ENCODE measurements at places on chromosomes 4 and X.

DNA sequence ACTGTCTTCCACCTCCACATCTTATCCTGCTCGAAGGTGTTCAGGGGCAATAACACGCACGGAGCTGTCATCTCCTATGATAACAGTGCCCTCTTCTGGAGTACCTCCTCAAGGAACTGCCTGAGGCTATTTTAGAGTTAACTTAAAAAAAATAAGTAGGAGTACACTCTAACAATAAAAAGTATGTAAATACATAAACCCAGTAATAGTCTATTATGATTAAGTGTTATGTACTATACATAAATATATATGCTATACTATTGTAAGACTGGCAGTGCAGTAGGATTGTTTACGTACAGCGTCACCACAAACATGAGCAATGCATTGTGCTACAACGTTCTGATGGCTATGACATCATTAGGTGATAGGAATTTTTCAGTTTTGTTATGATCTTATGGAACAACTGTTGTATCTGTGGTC is 34.5 kb upstream of the TLR2 start:
- no peak for DNase-seq

DNA sequence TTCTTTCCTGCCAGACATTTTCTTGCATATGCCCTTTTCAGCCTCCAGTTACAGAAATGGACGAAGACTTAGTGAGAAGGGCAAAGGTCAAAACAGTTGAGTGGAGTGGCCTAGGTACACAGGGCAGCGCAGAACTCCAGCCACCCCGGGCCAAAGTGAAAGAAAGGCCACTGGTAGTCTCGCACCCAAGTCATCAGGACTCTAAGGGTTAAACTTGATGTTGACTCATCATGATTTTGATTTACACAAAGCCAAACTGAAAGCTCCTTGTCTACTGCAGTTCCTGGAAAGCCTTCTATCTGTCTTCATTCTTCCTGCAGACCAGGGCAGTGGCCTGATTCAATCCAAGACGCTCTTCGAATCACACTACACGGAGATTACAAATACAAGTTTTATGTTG is 2.6 kb upstream of the IL13RA1 start:
- DNase-seq: no peak

GRCh38 chr4:15238720-15239119 is 189.1 kb upstream of the C1QTNF7 start:
- DNase-seq: no peak

GRCh38 chrX:1673337-1673736 is 58.5 kb downstream of the ASMT start:
- no peak for DNase-seq

- no peak for DNase-seq
Observed at GRCh38 chrX:43973249-43974099, at the start of gene NDP. TSS of gene NDP (minus strand) at chrX:43973390. CDS start at chrX:43958645, 14,745 bp downstream.

GRCh38 chr4:86675548-86675947 is 81.4 kb downstream of the PTPN13 start:
- no peak for DNase-seq

GRCh38 chrX:7146020-7146702 is 1.4 kb upstream of the STS start:
- no peak for DNase-seq

DNA sequence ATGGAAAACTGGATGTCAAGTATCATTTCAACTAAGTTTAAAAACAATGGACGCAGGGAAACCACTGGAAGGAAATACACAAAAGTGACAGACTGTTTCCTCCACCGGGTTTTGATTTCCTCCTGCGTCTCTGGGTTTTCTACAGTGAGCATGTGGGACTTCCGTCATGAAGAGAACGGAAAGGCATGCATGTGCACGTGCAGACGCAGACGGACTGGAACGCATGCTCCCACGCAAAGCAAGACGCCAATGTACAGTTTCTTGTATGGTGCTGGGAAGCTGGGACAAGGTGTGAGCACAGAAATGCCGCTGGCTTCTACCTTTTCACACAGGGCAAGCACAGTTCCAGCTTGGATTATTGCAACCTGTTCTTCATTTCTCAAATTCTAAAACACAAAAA is 30.3 kb upstream of the C4orf50 start:
- no peak for DNase-seq

DNA sequence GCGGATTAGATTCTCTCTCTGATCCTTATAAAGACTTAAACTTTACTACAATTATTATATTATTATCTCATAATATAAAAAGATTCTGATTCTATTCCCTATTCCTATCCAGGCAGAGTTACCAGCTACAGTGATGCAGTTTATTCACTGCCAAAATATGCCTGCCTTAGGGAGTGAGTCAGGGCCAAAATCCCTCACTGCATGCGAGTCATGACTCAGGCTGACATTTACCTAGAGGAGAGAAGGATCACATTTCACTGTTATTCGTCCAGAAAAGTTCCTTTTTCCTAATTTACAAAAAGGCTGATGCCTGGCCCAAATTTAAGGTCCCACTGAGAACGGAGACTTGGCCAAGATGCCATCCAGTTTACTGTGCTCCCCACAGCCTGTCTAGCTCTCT is 168.5 kb upstream of the LDB2 start:
- no peak for DNase-seq

GRCh38 chrX:42770566-42770965 is 7.4 kb downstream of the PPP1R2C start:
- no peak for DNase-seq

GRCh38 chr4:26424838-26425237 is 65.4 kb downstream of the CCKAR start:
- no peak for DNase-seq
